ENCODE measurements at places on chromosomes 3 and 15.
A peak's percentile ranks its signal among the peaks of the same experiment; 100 is the strongest.

DNA sequence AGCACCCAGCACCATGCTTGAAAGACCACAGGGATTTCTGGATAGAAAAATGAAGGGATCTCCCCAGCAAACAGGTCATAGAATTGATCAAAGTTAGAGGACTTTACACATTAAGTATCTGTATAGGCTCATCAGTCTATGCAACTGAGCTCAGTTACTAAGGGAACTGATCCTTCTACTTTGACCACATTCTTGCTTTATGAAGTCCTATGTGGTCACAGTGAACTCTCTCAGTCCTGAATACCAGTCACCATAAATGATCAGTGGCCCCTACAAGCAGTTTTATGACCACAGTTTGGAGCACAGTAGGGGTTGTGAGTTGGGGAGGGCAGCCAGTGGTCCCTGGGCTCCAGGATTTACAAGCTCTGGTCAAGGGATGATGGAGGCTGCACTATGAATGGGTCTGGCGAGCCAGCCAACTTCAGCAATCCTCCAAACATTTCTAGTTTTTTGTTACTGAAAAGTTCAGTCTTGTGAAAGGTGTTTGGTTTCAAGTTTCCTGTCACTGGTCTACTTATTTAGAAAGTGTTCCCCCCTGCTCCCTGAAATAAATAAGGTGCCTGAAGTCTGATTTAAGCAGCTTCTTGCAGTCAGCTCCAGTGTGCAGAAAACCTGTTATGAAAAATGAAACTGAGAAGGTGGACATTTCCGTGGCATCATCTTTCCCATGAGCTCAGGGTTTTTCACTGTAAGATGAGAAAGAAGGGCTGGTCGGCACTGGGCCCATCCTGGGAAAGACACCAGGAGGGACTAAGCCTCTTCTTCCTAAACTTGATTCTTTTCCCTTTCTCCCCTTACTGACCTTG lies 75.5 kb downstream of the DAPK2 start:
- peak overlapping the region; percentile 95 for H3K27ac ChIP-seq
- peaks cover 67% of the 10 kb centered on the region for H3K4me1 ChIP-seq
- DNase-seq: no peak
- no peaks in the 10 kb centered on the region for H3K27me3 ChIP-seq
- H3K36me3 ChIP-seq: peaks cover 2% of the 10 kb centered on the region

- H3K4me3 ChIP-seq: no peak overlapping the region
- H3K36me3 ChIP-seq: no peaks in the 10 kb centered on the region
- no peak for DNase-seq
- H3K27ac ChIP-seq: no peak overlapping the region
These were observed 89.6 kb upstream of the ARPP21 start for GRCh38 chr3:35549690-35550089.

DNA sequence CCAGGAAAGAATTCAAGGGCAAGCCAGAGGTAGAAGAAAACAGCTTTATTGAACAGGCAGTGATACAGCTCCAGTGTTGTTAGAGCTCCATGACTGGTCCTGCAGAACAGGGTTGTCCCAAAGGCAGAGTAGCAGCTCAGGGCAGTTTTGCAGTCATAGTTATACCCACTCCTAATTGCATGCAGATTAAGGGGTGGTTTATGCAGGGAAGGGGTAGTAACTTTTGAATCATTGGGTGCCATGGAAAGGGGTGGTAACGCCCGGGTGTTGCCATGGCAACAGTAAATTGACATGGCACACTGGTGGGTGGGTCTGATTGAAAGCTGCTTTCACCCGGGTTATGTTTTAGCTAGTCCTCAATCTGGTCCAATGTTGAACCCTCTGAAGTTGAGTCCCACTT lies 9.7 kb upstream of the RAB6B start:
- H3K27me3 ChIP-seq: peaks cover 6% of the 10 kb centered on the region
- H3K4me3 ChIP-seq: no peak overlapping the region
- H3K4me1 ChIP-seq: no peaks in the 10 kb centered on the region
- H3K27ac ChIP-seq: no peak overlapping the region
- DNase-seq: no peak
- no peaks in the 10 kb centered on the region for H3K36me3 ChIP-seq

DNA sequence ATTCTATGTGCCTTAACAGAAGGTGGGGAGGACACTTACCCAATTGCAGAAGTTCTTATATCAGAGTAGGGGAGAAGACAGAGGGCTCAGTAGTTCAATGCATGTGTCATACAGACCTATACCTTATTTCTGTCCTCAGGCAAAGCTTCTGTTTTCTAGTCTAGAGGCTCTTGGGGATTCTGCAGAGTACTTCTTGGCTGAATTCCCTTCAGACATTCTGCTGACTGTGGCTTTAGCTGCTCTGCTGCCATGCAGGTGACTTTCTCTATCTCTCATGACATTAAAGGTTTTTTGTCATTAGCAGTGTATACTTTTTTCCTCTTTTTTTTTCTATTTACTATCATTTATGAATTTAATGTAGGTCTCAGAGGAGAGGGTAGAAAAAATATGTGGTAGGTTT lies 172.8 kb upstream of the PLSCR5 start:
- no peak overlapping the region for H3K27ac ChIP-seq
- no peak overlapping the region for H3K4me3 ChIP-seq
- no peaks in the 10 kb centered on the region for H3K27me3 ChIP-seq
- DNase-seq: no peak
- H3K36me3 ChIP-seq: no peaks in the 10 kb centered on the region
- H3K4me1 ChIP-seq: no peaks in the 10 kb centered on the region

GRCh38 chr15:58947179-58947578 lies 13.7 kb upstream of the SLTM start:
- no peak for DNase-seq
- H3K4me3 ChIP-seq: no peak overlapping the region
- no peaks in the 10 kb centered on the region for H3K36me3 ChIP-seq
- no peaks in the 10 kb centered on the region for H3K4me1 ChIP-seq
- no peaks in the 10 kb centered on the region for H3K27me3 ChIP-seq

DNA sequence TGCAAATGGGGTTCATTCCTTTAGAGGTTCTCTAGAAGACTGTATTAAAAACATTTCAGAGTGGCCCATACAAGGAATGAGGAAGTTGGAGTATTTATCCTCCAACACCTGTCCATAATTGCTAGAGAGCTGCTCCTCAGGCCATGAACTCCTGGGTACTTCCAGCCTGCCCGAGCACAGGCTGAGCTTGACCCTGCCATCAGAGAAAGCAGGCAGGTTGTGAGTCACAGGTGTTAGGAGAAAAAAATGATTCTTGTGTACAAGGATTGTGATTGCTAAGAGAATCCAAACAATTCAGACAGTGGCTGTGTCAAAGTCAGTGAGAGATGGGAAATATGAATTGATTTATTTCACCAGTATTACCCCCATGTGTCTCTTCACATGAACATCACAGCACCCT lies 156.8 kb upstream of the GADL1 start:
- H3K4me1 ChIP-seq: no peaks in the 10 kb centered on the region
- no peaks in the 10 kb centered on the region for H3K27me3 ChIP-seq
- H3K27ac ChIP-seq: no peak overlapping the region
- no peaks in the 10 kb centered on the region for H3K36me3 ChIP-seq
- H3K4me3 ChIP-seq: no peak overlapping the region
- DNase-seq: no peak

DNA sequence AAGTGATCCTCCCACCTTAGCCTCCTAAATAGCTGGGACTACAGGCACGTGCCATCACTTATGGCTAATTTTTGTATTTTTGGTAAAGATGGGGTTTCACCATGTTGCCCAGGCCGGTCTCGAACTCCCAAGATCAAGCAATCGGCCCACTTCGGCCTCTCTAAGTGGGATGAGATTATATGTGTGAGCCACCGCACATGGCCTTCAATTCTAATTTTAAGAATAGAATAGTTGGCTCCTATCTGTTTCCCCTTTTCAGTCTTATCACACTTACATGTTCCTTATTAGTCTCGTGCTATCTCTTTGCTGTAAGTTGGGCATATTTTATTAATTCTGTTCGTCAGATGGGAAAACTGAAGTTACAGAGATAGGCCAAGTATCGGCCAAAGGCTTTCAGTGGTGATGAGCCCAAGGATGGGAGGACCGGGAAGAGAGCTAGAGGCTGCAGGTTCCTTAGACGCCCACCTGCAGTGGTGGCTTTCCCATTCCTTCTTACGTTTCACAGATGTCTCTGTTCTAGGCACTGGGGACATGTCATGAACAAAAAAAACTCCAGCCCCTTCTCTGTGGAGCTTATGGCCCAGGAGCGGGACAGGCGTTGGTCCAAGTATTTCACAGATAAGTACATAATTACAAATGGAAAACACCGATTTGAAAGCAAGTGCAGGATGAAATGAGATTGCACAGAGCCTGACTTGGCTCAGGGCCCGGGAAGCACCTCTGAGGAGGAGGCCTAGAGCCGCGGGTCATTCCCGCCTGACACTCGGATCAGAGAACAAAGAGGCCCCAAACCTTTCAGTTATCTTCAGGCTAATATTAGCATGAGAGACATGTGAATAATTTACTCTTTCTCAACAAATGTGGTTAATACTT lies 91.1 kb upstream of the KLF13 start:
- H3K27ac ChIP-seq: peak overlapping the region; percentile 90
- H3K4me3 ChIP-seq: no peak overlapping the region
- H3K36me3 ChIP-seq: no peaks in the 10 kb centered on the region
- DNase-seq: peak; percentile 93
- H3K27me3 ChIP-seq: no peaks in the 10 kb centered on the region

- no peaks in the 10 kb centered on the region for H3K36me3 ChIP-seq
- H3K4me3 ChIP-seq: no peak overlapping the region
- no peak for DNase-seq
- H3K4me1 ChIP-seq: no peaks in the 10 kb centered on the region
These were observed 603.4 kb upstream of the CCDC54 start for GRCh38 chr3:106773795-106774194.

- DNase-seq: peak; percentile 33
- peaks cover 6% of the 10 kb centered on the region for H3K4me1 ChIP-seq
- H3K36me3 ChIP-seq: peaks cover 7% of the 10 kb centered on the region
- no peaks in the 10 kb centered on the region for H3K27me3 ChIP-seq
These were observed 26.6 kb downstream of the MIX23 start for GRCh38 chr3:122356402-122356801.

- H3K27me3 ChIP-seq: no peaks in the 10 kb centered on the region
- H3K27ac ChIP-seq: no peak overlapping the region
- H3K36me3 ChIP-seq: no peaks in the 10 kb centered on the region
- no peak overlapping the region for H3K4me3 ChIP-seq
- DNase-seq: peak; percentile 41
These were observed 35.4 kb downstream of the ACP3 start for GRCh38 chr3:132352556-132353143.

- H3K4me3 ChIP-seq: no peak overlapping the region
- no peaks in the 10 kb centered on the region for H3K4me1 ChIP-seq
- H3K27me3 ChIP-seq: no peaks in the 10 kb centered on the region
- no peaks in the 10 kb centered on the region for H3K36me3 ChIP-seq
- H3K27ac ChIP-seq: no peak overlapping the region
- DNase-seq: no peak
These were observed 161.0 kb upstream of the UBE2E2 start for GRCh38 chr3:23041918-23042696.

- DNase-seq: no peak
- H3K27ac ChIP-seq: no peak overlapping the region
- no peak overlapping the region for H3K4me3 ChIP-seq
- no peaks in the 10 kb centered on the region for H3K27me3 ChIP-seq
- H3K4me1 ChIP-seq: no peaks in the 10 kb centered on the region
These were observed 1192.8 kb upstream of the CADM2 start for GRCh38 chr3:83765956-83766355.

DNA sequence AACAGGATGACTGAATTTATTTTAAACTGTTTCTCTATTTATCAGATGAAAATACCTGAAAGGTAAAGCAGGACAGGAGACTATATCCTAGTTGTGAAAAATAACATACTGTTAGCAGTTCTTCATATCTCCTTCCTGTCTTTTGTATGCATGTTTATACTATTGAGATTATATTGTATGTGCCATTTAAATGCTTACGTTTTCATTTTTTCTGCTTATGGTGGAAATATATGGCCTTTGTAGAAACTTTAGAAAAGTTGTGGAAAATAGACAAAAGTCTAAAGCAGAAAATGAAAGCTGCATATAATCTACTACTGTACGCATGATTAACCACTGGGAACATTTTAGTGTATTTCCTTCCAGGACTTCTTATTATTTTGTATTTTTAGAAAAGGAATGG lies 2.1 kb upstream of the PPM1L start:
- peaks cover 15% of the 10 kb centered on the region for H3K27me3 ChIP-seq
- H3K36me3 ChIP-seq: no peaks in the 10 kb centered on the region
- peaks cover 13% of the 10 kb centered on the region for H3K4me1 ChIP-seq
- no peak for DNase-seq
- no peak overlapping the region for H3K27ac ChIP-seq
- H3K4me3 ChIP-seq: peak overlapping the region; percentile 77

GRCh38 chr3:189909573-189909972 lies 211.1 kb downstream of the P3H2 start:
- no peaks in the 10 kb centered on the region for H3K36me3 ChIP-seq
- H3K27me3 ChIP-seq: no peaks in the 10 kb centered on the region
- H3K27ac ChIP-seq: no peak overlapping the region
- DNase-seq: no peak
- no peaks in the 10 kb centered on the region for H3K4me1 ChIP-seq

GRCh38 chr3:160948273-160948672 lies 156.9 kb downstream of the B3GALNT1 start:
- peak; percentile 80 for DNase-seq
- no peaks in the 10 kb centered on the region for H3K27me3 ChIP-seq
- no peak overlapping the region for H3K4me3 ChIP-seq
- no peaks in the 10 kb centered on the region for H3K4me1 ChIP-seq
- no peaks in the 10 kb centered on the region for H3K36me3 ChIP-seq
